AG08395 (cell line): ENCODE measurements at places on chromosomes 16 and 17.

GRCh38 chr17:43689814-43690213 lies 28.1 kb upstream of the MEOX1 start:
- DNase-seq, result no peak

GRCh38 chr17:46776298-46777005 lies 42.0 kb downstream of the WNT3 start:
- no peak for DNase-seq

DNA sequence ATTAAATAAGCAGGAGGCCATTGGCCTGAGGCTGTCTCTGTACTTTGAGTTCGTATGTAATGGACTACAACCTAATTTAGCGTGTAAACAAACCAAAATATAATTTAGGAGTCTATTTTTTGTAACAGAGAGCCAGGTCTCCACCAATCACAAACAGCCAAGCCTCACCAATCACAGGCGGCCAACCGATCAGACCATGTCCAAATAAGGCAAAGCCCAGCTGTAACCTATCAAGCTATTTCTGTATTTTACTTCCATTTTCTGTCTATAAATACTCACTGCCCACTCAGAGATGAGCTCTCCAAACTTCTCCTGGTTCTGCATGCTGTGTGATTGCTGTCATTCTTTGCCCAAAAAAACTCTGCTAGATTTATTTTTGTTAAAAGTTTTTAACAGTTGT lies 322.7 kb downstream of the NPIPA8 start:
- no peak for DNase-seq

DNA sequence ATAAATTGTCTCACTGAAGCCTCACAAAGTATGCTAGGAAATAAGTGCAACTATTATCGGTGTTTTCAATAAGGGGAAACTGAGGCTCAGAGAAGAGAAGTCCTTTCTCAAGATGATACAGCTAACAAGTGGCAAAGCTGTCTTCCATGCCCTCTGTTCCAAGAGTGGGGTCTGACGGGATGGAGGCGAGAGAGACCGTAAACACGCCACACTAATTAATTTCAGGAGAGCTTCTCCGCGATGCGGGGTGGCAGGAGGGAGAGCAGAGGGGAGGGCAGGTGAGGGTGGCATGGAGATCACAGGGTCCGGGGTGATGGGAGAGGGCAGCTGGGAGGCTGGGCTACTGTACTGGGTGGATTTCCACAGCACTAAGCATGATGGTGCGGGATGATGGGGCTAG lies 80.3 kb downstream of the MYH11 start:
- DNase-seq, result no peak

GRCh38 chr16:81863630-81864352 lies 84.7 kb downstream of the PLCG2 start:
- DNase-seq, result no peak

DNA sequence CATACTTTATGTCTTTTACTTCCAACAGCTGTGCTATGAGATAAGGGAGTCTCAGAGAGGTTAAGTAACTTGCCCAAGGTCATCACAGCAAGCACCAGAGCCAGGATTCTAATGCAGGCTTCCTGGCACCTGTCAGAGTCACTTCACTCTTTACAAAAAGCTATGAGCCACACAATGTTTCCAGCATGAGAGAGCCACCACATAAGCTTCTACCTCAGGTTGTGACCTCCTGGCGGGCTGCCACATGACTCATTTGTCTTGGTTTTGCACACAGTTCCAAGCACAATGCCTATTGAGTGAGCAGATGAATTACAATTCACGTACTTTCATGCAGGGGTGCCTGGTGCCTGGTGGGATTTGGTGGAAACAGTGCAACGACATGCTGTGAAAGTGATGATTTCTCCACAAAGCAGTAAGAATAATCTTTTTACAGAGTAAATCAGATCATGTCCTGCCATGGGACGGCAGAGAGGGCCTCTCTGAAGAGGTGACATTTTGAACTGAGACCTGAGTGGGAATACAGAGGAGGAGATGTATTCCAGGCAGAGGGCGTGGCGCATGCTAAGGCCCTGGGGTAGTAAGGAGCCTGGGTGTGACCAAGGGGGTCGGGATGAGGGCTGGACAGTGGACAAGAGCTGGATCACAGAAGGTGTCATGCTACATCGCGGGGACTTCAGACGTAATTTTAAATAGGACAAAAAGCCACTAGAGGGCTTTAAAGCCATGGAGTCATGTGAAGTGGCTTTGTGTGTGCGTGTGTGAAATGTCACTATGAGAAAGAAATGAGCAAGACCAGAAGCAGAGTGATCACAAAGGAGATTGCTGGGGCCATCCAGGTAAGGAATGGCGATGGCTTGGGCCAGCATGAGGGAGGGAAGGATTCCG lies 53.4 kb downstream of the CACNG3 start:
- DNase-seq, result no peak

GRCh38 chr17:51500454-51500853 lies 240.1 kb downstream of the UTP18 start:
- no peak for DNase-seq

GRCh38 chr17:48293319-48294019 lies 136.5 kb downstream of the SKAP1 start:
- no peak for DNase-seq

DNA sequence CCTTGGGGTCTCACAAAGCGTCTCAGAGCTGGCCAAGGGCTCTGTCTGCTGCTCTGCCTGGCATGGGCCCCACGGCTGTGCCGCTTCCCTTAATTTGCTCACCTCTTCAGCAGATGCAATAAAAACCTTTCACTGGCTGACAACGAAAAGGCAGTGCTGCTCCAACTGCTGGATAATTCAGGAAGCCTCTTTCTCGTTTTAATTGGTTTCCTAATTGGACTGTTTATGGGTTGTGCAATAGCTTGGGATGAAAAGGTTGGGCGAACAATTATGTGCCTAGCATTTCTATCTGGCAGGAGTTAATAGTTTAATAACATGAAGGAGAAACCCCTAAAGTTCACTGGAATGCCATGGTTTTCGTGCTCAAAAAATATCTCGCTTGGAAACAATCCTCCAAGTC lies 234.1 kb upstream of the IRX5 start:
- no peak for DNase-seq

GRCh38 chr17:62062302-62062701 lies 2.8 kb downstream of the MED13 start:
- no peak for DNase-seq

DNA sequence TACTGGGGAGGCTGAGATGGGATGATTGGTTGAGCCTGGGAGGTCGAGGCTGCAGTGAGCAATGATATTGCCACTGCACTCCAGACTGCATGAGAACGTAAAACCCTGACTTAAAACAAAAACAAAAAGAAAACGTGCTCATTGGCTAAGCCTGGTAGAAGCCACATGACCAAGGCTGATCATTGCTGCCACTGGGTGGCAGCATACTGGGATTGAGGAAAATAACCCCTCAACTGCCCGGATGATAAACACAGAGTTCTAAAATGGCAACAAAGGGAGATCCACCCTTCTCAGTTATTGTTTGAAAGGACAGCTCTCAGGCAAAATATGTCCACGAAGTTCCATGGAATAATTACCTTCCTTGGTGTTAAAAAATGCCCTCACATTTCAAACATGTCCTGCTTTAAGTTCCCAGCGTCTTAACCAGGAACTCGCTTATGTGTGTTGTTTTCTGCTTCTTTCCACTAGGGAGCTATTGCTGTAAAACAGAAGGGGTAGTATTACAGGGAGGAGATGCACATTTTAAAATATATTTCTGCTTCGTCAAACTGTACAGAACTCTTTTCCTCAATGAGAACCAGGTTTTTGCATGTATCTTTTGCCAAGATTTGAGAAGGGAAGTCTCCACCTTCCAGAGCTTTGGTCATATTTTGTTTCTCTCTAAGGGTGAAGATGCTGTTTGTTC lies 675.3 kb downstream of the MAF start:
- DNase-seq, result no peak

DNA sequence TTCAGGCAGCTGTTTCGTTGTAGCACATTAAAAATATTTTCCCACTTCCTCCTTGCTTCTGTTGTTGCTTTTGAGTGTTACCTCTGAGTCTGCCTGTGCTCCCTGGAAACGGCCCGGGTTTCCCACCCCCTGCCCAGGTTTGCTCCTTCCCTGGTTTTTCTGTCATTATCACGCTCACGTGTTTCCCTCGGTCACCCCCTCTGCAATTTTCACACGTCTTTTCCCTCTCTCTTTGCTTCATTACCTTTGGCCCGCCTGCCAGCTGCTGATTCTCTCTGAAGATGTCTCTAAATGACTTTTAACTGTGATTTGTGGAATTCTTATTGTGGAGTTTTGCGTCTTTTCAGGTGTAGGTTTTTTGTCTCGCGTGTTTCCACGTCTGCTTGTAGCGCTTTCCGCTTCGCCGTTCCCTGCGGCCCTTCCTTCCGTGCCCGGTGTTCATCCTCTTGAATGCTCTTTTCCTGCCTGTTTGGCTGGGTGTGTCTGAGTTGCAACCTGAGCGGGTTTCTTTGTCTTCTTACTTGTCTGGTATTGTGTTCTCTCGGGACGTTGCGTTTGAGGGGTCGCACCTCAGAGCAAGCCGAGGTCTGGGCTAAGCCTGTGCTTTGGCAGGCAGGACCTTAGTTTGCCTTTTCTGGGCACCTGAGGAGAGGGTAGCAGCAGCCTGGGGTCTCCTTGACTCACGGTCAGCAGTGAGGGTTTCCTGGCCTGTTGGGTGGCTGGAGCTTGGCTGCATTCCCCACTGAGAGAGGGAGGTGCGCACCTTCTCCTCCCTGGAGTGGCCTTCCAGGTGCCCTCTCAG lies 96.3 kb upstream of the ZNF750 start:
- DNase-seq, result no peak

GRCh38 chr16:20755238-20755637 lies 8.6 kb upstream of the ACSM3 start:
- no peak for DNase-seq

DNA sequence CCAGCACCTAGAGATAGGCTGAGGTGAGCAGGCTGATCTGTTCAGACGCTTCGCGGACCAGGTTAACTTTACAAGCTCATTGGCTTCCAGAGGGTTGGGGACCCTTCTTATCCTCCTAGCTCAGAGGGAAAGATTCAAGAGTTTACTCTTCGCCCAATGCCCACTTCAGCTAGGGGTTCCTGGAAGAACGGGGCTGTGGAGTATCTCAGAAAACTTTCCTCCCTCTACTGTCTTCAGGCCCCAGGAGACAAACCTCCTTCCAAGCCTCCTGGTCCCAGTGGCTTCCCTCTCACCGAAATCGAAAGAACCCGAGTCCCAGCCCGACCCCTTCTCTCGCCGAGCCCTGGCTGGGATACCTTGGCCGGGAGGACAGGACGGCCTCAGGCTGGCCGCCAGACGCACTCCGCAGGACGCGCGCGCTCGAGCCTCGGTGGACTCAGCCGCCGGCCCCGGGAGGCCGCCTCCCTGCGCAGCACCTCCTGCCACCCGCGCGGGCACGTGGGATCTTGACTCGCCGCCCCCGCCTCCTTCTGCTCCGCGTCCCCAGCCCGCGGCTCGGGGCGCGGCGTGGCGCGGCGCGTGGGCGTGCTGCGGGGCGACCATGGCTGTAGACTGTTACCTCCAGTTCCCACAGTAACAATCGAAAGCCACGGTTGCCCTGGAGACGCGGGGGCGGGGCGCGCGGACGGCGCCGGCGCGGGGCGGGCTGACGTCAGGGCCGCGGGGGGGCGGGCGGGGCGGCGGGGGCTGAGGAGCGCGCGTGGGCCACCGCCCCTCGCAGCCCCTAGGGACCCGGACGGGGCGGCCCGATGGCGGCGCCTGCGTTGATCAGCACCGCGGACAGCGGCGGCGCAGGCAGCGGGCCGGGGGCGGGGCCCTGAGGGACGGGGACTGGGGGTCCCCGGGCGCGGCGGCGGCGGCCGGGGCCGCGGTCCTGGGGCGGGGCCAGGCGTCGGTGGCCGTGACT lies 5.3 kb upstream of the HIC1 start:
- peak; percentile 91 for DNase-seq

- no peak for DNase-seq
Observed at GRCh38 chr16:88975511-88976061, 1.4 kb downstream of the CBFA2T3 start.

DNA sequence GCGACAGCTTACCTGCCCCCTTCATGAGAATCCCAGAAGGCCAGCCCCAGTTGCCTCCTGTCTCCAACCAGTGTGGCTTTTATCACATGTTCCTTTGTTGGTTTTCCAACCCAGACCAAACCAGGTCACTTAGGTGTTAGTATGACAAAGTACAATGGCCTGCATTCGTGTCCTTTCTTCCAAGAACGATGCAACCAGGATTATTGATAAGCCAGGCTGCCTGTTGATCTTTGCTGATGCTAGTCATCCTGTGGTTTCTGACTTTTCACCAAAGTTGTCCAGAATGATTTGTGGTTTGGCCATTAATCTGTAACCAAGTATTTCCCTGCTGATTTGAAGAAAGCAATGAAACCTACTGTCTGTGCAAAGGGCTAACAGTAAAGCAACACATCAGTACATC lies 191.4 kb downstream of the CYLD start:
- no peak for DNase-seq
